ENCODE measurements at places on chromosomes 6 and 20.

DNA sequence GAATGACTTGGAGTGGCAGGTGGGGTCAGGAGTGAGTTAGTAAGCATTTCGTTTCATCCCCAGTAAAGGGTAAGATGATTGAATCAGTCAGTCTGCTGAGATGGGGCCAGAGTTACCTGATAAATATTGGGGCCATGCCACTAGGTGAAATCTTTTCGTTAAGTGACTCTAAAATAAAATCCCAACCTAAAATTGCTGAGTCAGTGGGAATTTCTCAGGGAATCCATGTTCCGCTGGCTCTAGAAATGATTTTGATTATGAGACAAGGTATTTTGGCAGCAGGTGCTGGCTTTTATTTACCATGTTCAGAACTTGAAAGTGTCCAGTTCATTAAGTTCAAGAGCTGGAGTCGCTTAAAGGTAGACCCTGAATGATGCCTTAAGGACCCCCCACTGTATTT lies 125.4 kb downstream of the GMPR start:
- DNase-seq = no peak

- no peak for DNase-seq
Measured at GRCh38 chr6:6588924-6589709, 597 bp downstream of the LY86 start.

DNA sequence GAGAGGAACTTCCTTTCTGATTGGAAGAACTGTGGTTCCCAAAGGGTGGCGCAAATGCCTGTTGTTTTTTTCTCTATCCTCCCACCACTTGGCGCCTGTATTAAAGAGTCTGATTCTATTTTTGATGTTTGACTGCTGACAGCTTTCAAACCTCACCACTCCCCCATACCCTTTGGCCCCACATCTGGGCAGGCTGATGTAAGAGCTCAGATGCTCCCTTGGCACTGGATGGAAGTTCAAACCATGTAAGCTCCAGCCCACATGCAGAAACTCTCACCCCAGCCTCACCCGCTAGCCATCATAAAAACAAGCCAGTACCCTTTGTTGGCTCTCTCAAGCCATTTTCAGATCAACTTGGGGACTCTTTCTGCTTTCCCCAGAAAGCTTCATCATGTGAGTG lies 20.0 kb upstream of the TMEM14A start:
- DNase-seq = no peak

- DNase-seq = no peak
Measured at GRCh38 chr6:148628251-148628650, 118.6 kb upstream of the UST start.

DNA sequence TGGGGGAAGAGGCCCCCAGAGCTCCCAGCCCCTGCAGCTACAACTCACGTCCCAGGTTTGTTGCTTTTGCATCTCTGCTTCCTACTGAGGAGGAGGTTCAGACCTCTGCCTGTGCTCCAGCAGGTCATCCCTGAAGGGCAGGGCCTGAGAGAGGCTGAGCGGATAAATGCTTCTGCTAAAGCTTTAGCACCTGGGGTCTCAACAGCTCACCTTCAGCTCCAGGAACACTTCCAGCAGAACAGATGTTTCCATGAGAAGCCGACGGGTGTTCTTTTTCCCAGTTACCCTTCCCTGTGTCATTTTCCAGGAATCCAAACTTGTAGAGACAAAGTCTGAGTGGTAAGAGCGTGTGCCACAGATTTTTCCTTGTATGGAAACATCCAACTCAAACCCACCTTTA lies 208.8 kb downstream of the TBC1D7 start:
- no peak for DNase-seq

DNA sequence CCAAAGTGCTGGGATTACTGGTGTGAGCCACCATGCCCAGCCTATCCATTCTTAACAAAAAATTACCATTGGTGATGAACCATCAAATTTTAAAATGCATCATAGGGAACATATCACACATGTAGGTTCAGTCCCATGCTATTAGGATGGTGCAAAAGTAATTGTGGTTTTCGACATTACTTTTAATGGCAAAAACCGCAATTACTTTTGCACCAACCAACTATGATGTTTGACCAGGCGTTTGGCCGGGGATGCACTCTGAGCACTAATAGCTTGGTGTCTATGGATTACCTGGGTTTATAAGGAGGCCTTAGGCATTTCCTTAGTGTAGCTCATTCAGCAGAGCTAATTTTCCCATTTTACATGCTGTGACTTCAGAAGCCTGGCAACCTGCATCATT lies 246.5 kb upstream of the SUPT3H start:
- DNase-seq = no peak

DNA sequence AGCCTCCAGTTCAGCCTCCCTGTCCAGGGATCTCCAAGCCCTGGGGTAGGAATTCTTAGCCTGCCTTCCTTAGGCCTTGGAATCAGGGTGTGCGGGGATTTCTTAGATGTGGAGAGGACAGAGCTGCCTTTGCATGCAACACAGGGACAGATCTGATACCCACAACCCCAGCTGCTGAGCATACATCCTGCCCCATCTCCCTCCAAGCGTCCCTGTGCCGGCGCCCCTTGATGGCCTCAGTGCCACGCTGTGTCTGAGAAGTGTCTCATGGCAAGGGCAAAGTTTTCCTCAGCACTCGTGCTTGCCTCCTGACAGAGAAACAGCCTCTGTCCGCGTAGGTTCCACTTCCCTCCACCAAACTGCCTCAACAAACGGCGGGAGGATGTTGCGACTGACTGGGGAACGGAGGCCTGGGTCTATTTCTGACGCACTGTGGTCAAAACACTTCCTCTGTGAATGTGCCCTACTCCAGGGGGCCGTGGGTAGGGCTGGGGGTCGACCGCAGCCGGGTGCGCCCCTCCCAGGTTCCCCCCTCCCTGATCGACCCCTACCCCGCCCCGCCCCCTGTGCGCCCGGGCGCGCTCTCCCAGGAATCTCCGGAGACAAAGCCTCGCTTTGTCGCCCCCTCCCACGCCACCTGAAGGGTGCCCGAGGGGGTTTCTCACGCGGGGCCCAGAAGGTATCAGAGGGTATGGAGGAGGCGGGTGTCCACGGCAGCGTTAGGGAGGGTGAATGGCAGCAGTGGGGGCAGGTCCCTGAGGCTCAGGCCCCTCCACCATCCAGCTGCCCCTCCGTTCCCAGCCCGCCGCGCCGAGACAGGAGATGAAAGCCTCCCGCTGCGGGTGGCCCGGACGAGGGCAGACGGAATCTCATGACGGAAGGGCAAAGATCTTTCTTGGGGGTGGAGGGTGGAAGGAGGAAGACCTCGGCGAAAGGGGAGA lies 806 bp downstream of the MICAL1 start:
- DNase-seq = peak; percentile 58

- DNase-seq = no peak
Measured at GRCh38 chr20:14622796-14623195, 285.4 kb upstream of the FLRT3 start.

GRCh38 chr6:147699637-147700036 lies 191.1 kb downstream of the SAMD5 start:
- no peak for DNase-seq

- no peak for DNase-seq
Measured at GRCh38 chr6:14589175-14589574, 471.6 kb downstream of the CD83 start.

DNA sequence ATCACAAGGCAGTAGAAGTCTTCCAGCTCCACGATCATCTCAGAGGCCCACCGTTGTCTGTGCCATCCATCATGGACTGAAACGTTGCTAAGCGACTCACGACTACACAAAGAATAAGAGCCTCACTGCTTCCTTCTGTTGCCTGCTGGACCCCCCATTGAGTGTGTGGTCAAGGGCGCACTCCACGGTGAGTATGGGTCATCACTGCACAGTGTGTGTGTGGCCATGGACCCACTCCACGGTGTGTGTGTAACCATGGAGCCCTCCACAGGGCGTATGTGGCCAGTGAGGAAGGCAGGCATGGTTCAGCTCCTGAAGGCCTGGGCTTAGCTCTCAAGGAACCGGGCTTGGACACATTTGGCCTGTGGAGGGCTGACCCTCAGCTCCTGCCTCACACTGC lies 123.4 kb upstream of the AFDN start:
- DNase-seq = no peak

GRCh38 chr6:113363048-113363798 lies 493.9 kb upstream of the MARCKS start:
- DNase-seq = no peak

DNA sequence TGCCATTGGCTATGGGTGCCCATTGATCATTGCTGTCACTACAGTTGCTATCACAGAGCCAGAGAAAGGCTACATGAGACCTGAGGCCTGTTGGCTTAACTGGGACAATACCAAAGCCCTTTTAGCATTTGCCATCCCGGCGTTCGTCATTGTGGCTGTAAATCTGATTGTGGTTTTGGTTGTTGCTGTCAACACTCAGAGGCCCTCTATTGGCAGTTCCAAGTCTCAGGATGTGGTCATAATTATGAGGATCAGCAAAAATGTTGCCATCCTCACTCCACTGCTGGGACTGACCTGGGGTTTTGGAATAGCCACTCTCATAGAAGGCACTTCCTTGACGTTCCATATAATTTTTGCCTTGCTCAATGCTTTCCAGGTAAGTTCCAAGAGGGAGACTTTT lies 16.4 kb downstream of the ADGRF4 start:
- DNase-seq = no peak

- no peak for DNase-seq
Measured at GRCh38 chr6:56168596-56168995, 78.8 kb downstream of the COL21A1 start.

- no peak for DNase-seq
Measured at GRCh38 chr6:159343709-159344108, 174.5 kb downstream of the FNDC1 start.

DNA sequence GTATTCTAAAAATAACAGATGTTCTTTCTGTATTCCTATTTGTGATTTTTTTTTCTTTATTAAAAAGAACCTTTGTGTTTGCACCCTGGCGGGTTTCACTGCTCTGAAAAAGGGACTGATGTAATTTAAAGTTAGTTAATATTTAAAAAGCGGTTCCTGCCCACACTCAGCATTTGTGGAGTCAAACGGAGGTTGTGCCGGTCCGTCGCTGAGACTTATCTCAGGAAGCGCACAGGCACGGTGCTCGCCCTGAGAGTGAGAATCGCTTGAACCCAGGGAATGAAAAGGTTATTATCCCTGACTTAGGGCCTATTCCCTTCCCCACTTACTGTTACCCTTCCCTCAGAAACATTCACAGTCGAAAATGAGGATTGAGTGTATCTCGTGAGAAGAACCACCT lies 366.7 kb downstream of the THBS2 start:
- DNase-seq = no peak

GRCh38 chr20:1427457-1428054 lies 34.7 kb upstream of the FKBP1A start:
- DNase-seq = no peak

Data from activated T-helper 1 cell treated with anti-CD3 and anti-CD28 coated beads, Interleukin-12 subunit alpha, Interleukin-12 subunit beta, Interleukin-2, Interleukin-4 antibody, amounts not matched to agents 30 ng/mL and 10 ng/mL and 1 ng/mL, durations not matched to agents 14 hours and 24 hours and 36 hours (primary cell).